ENCODE measurements at places on chromosomes 4 and X. TPM values are rescaled to one million over a fixed set of nuclear protein-coding genes. Genes with fewer than 3 reads are reported as not detected.
A peak's percentile ranks its signal among the peaks of the same experiment; 100 is the strongest.

STBD1 gene
- 3.3 TPM for total RNA-seq

ZMYM3 gene
- 13.4 TPM for total RNA-seq

DMD gene
- 3.9 TPM for total RNA-seq

GYPA gene
- total RNA-seq: not detected

BANK1 gene
- 0.05 TPM for total RNA-seq

ADH7 gene
- not detected for total RNA-seq

SSX4B gene
- not detected for total RNA-seq

NXF2B gene
- not detected for total RNA-seq

HGFAC gene
- not detected for total RNA-seq

- DNase-seq: no peak
Observed at GRCh38 chrX:5155301-5155700, 1073.4 kb downstream of the NLGN4X start.

DNA sequence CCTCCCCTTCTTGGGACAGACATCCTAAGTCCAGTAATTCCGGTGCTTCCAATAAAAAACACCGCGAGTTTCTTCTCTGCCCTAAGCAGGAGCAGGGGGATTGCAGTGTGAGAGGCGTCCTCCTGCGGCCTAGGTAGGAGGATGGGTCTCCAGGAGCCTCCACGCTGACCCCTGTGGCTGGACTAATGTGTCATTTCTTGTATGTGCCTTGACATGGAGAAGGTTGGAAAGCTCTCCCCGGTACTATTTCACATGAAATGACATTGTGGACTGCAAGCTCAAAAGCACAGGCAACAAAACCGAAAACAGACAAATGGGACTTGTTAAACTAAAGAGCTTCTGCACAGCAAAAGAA is 66.6 kb upstream of the ENPP6 start:
- DNase-seq: no peak

DNA sequence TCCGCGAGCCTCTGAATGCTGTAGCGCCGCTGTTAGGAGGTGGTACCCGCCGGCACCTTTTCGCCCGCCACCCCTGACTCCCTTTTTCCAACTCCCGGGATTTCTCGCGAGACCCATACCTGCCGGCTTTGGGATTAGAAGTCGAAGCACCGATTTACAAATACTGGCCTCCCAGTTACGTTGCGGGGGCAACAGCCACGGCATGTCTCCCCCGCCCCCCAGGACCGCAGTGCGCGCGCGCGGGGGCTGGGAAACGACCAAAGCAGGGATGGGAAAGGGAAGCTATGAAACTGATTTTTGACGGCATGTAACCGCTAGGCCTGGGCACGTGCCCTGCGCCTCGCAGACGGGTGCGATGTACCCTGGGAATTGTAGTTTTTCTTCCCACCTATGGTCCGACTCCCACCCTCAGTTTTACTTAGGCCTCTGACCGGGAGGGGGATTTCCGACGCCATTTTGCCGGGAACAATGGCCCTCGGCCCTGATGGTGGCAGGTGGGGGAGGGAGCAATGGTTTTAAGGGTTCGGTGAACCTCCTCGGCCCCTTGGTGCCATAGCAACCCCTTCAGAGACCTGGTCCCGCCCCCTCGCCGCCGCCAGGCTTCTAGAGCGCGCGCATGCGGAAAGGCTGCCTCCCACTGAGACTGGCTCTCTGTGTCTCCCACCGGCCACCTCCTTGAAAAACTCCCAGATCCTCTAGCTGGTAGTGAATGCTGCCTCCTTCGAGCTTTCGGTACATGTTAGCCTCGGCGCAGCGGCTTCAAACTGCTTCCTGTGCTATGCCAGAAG is 772 bp upstream of the WNK3 start:
- peak; percentile 16 for DNase-seq

- DNase-seq: peak; percentile 12
Observed at GRCh38 chr4:101191302-101192098, 155.8 kb downstream of the PPP3CA start.

DNA sequence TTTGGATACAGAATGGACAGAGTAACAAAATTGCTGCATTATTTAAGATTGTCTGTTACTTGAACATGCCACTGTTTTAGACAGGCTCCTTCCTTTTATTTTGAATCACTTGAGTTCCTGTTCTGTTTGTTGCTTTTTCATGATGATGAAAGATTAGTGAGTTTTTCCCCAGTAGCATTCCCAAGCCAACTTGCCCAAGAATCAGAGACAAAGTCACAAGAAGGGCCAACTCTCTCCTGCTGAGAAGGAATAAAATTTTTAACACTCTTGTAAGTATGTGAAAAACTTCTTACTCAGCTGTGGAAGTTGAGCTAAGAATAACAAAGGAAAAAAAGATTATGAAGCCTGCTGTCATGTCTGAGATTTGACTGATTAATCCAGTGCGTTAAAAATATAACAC is 104.2 kb downstream of the KLHL8 start:
- no peak for DNase-seq

DNA sequence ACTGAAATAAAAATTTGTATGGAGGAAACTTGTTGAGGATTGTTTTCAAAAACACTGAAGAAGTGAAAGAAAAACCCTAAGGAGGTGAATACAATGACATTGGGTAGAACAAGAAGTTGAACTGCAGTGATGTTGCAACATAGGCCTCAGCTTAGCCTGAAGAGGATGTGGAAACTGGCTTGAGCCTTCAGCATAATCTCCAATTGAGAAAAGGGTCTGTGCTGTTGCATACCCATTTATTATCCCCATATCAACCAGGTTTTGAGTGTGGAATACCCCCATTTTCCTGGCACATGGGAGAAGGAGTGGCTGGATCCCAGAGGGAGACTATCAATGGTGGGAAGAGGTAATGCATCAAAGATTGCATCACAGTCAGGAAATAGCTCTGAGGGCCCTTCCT is 695.0 kb upstream of the HS3ST1 start:
- no peak for DNase-seq

DNA sequence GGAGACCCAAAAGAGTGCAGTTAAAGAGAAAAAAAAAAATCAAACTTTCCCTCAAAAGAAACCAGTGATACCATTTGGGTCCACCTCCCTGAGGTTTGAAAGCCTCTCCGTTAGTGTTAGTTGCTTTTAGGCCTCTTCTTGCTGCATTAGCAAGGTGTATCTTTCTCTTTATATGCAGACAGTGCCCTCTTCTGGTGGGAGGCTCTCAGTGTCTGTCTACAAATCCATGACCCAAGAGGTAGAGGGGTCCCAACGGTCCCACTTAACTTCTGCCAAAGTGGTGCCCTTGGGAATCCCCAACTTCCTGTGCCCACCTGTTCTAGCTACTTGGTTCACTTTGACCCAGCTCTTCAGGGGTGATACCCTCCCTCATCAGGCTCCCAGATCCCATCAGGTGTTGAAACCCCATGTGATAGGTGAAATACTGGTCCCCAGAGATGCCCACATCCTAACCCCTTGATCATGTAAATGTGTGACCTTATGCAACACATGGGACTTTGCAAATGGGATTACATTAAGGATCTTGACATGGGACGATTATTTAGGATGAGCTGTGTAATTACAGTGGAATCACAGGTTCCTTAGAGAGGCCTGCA is 63.7 kb upstream of the CD99 start:
- DNase-seq: peak; percentile 70

DNA sequence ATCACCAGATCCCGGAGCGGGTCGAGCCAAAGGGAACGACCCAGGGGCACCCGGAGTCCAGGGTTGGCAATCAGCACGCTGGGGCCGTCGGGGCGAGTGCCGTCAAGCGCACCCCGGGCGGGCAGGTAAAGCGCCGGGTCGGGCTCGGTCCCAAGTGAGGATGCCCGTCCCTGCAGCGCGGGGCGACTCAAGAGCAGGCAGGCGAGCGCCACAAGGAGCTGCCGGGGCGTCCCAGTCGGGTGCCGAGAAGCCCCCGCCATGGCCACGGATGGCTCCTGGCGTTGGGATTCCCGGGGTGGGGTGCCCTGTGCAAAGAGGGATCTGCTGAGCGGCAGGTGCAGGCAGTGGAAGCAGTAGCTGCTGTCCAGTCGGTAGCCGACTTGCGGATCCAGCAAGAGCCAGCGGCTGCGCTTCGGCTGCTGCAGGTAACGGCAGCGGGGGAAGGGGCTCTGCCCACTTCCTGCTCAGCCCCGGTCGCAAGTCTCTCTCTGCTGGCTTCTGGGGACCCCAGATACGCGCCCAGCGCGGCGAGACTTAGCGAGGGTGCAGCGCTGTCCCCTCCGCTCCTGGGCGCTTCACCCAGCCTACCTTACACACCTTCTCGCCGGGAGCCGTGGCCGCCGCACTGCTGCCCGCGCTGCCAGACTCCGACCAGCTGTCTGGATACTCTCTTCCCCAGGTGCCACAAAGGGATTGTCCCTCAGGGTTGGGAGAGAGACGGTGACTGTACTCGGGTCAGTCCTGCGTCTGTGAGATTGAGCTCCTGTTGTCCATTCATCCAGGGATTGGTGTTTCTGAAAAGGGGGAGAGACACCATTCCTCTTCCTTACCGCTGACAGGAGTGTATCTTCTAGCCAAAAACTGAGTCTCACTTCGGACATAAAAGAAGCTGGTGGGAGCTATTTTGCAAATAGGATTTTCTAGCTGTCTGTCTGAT is at the start of gene FREM3:
TSS of gene FREM3 (minus strand) at position 260 of the 937 bp plus-strand sequence. CDS start at position 260, 0 bp downstream.
- DNase-seq: no peak

GRCh38 chrX:106742193-106742592 is 15.7 kb downstream of the RNF128 start:
- DNase-seq: no peak

DNA sequence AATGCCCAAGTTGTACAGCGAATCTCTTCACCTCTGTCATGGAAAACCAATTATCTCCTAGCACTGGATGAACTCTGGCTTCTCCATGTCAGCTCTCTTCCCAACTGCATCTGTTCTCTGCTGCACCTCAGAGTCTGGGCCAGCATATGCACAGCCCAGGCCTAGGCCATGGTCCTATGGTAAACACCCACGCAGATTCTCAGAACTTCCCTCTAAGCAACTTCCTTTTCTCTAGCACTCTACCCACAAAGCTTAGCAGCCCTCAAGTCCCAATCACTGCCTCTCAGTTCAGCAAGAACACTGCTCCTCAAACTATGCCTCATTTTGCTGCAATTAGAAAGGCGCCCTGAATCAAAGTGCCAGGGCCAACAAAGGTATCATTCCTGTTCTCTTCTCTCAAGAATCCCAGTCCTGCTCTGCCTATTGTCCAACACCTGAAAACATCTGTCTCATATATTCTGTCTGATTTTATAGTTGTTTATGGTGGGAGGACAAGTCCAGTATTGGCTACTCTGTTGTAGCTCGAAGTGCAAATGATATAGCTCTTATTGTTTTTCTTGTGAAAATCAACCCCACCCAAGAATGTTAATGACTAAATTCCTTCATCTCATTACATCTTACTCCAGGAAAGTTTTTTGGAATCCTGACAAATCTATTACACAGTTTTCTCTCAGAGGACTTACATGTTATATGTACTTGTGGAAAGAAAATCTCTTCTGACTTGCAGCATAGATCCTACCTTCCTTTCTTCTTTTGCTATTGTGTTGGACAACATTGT is 85.4 kb downstream of the DCHS2 start:
- DNase-seq: no peak

DNA sequence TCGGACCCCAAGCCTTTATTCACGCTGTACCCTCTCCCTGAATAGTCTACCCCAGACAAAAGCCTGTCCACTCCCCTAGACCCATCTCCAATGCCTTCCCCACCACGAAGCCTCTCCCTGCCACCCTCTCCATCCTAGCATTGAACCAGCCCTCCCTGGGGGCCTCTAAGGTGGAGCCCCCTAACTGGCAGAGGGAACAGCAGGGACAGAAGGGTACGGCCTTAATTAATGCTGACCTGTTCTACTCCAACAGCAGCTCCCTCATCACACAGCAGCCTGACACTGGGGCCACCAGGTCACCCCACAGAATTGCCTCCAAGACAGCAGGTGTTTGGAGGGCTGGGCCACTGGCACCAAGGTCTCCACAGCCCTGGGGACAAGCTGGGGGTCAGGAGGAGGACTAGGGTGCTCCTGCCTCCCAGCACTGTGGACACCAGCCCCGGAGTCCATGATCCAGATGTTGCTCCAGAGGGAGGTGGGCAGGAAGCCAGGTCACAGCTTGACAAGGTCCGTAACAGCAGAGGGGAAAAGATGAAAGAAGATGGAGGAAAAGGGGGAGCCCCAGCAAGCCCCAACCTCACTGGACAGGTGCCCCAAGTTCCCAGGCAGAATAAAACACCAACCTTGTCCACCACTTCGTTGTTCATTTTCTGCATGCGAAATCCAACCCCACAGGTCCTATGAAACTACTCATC is 3.7 kb downstream of the CRMP1 start:
- no peak for DNase-seq

- peak; percentile 43 for DNase-seq
Observed at GRCh38 chr4:30948653-30949052, 228.5 kb downstream of the PCDH7 start.

GRCh38 chr4:122232633-122233032 is 80.5 kb downstream of the BLTP1 start:
- DNase-seq: no peak

DNA sequence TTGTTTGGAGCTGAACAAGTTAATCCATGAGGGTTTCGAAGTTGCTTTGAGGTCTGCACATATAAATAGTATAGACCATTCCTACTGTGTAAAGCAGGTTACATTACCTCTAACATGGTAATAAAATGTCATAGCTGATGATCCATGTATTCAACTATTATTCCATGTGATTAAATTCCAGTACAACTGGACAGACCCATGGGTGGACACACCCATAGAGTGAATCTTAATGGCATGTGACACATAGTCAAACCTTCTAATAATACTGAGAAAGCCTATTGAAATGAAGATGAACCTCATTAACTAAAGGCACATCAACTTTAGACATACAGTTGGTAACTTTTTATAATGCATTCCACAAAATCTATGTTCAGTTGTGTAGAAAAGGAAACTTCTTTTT is 28.5 kb downstream of the FHIP1A start:
- no peak for DNase-seq

GRCh38 chr4:53376900-53377299 is 541 bp upstream of the FIP1L1 start:
- no peak for DNase-seq

GRCh38 chrX:33160273-33160672 is 51.1 kb downstream of the DMD start:
- no peak for DNase-seq
